Bronchial epithelial cell (primary cell): ENCODE measurements at places on chromosomes 4 and X. TPM values are rescaled to one million over a fixed set of nuclear protein-coding genes. Genes with fewer than 3 reads are reported as not detected.

The PAGE4 gene
- total RNA-seq, result not detected in 2 replicates

The ARHGAP6 gene
- total RNA-seq, result under 0.01 and 0.38 TPM in 2 replicates

The GRIA3 gene
- 0.26 and 0.51 TPM in 2 replicates for total RNA-seq

The OTC gene
- total RNA-seq, result not detected in 2 replicates
